ENCODE measurements at places on chromosomes 7 and 10. TPM values are rescaled to one million over a fixed set of nuclear protein-coding genes. Genes with fewer than 3 reads are reported as not detected.

The ZP3 gene
- 5.6 TPM for total RNA-seq

The C7orf33 gene
- total RNA-seq: not detected

The CH25H gene
- total RNA-seq: not detected

The DKK1 gene
- total RNA-seq: 31.8 TPM

All from MCF 10A (cell line).